ENCODE measurements at places on chromosomes 1 and 21. TPM values are rescaled to one million over a fixed set of nuclear protein-coding genes. Genes with fewer than 3 reads are reported as not detected.

GRCh38 chr1:227449051-227449450 is 114.3 kb upstream of the ZNF678 start:
- peak; percentile 25 for DNase-seq

The PLA2G2F gene
- 0.80 TPM for total RNA-seq

DNA sequence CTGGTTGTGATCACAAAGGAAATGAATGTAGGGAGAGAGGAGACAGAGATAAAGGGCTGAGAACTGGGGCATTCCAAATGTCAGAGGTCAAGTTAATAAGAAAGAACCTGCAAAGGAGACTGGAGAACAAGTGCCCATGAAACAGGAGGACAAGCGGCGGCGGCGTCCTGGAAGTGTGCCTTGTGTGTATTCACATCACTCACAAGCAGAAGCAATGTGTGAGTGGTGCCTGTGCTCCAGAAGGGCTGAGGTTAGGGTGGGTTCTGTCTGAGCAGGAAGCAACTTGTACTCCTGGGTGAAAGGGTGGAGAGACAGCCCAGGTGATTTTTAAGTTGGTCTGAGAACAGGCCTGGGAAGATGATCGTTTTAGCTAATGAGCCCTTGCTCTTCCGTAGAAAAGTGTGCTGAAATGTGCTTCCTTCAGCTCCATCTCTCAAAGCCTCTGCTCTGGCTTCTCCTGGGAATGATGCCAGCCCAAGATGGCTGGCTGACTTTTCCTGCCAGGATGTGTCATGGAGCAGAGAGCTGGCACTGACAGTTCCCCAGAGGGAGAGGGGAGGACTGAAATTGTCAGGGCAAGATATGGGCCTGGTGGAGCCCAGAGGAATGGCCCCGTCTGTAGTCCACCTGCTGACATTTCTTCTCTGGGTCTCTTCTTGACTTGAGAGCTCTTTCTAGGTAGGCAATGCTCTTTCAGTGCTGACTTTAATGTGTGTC is 25.1 kb upstream of the PLEKHA6 start:
- no peak for DNase-seq

DNA sequence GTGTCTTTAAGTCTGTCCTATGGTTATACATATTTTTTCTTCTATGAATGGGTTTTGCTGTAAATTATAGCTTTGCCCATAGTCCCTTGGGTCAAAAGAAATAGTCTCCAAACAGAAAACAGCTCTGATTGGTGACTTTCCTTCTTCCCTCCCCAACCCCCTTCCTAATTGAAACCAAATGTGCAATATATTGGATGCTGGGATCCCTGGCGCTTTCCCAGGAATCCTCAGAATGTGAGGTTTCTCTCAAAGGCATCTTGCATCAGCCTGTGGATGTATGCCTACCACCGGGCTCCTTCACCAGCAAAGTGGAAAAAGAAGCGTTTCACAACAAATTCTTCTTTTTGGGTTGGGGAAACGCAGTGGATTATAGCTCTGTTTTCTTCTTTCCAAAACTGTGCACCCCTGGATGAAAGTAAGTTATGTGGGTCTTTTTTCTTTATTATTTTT is at the start of gene DDR2:
DDR2 (plus strand) TSS at position 248 of the 450 bp plus-strand sequence. CDS start 86,600 bp downstream, outside the sequence.
- no peak for DNase-seq

DNA sequence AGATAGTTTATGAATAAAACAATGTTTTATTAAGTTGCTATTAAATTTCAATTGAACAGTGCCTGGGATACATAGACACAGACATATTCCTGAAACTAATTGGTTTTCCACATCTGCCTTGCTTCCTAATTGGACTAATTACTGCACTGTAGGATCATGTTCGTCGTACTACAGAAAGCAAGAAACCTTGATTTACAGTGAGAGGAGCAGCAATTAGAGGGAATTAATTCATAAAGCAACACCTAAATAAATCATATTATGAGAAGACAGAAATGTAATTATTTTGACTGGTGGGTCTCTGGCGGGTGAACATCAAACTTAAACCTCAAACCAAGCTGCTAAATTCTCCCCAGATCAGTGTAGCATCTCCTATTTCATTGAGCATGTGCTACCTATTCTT is 124.6 kb upstream of the CAMK1G start:
- DNase-seq = no peak

GRCh38 chr1:40064797-40065499 is 24.4 kb downstream of the CAP1 start:
- DNase-seq = no peak

DNA sequence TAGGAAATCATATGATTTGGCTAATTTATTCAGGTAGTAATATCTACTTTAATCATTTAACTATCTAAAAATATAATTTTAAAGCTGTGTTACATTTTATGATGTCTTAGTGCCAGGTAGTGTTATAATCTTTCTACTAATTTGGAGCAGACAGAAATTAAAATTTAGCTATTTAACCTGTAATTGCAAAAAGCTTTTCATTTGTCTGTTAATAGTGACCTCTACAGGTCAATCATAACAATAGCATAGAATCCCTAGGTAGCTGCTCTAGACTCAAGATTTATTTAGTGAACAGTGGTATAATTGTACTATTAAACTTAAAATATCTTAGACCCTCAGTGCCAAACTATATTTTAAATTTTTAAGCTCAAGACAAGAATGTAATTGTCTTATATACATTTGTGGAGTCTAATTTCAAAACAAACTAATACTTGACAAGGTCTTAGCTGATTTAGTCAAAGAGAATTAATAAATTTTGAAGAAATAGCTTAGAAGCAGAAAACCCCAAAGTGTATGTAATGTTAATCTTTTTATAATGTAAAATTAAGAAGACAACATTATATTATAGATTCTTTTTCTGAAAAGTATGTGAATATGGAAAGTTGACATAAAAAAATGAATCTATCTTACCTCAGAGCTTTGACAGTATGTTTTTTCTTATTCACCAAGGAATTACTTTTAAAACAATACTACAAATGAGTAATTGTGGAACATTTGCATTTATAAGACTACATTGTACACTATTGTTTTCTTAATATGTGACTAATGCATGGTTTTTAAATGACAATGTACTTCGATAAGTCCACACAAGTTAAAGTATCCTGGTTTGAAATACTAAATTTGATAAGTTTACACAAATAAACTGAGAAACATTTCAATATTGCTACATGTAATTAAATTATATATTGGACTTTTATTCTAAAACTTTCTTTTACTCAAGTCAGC is 64.1 kb upstream of the RNPC3 start:
- DNase-seq = no peak

The SEMA6C gene
- total RNA-seq = 4.3 TPM

The PTGFRN gene
- total RNA-seq = 74.4 TPM

All from mucosa of descending colon (tissue), 3 donors.